Type B pancreatic cell (in vitro differentiated cells): ENCODE measurements at places on chromosomes 3 and 15. TPM values are rescaled to one million over a fixed set of nuclear protein-coding genes. Genes with fewer than 3 reads are reported as not detected.

DNA sequence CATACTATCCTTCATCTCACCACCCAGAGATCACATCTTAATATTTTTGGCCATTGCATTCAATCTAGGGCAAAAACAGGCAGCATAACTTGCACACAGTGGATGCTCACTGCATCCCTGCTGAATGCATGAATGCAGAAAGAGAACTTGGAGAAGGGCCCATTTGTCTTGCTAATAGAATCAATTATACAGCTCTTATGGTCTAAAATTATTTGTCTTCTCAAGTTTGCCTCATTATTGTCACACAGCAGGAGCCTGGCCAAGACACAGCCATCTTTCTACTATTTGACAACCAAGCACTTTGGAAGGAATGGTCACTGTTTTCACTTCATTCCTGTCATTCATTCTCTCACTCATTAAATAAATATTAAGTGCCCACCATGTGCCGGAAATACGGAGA is 1.2 kb upstream of the ARHGEF26 start:
- H3K27me3 ChIP-seq, result peaks cover 28% of the 10 kb centered on the region
- H3K4me1 ChIP-seq, result peaks cover 27% of the 10 kb centered on the region
- H3K4me3 ChIP-seq, result peak overlapping the region; percentile 89
- no peaks in the 10 kb centered on the region for H3K36me3 ChIP-seq
- no peak overlapping the region for H3K27ac ChIP-seq

GRCh38 chr15:38503496-38503895 is 49.6 kb downstream of the FAM98B start:
- H3K4me3 ChIP-seq, result no peak overlapping the region
- H3K27ac ChIP-seq, result no peak overlapping the region
- no peaks in the 10 kb centered on the region for H3K36me3 ChIP-seq

Gene TRH
- total RNA-seq, result 0.74 and 5.3 TPM in 2 replicates

GRCh38 chr3:58837856-58838255 is 171.3 kb upstream of the FAM3D start:
- no peak for DNase-seq
- peaks cover 5% of the 10 kb centered on the region for H3K4me1 ChIP-seq
- no peaks in the 10 kb centered on the region for H3K27me3 ChIP-seq
- H3K27ac ChIP-seq, result no peak overlapping the region
- no peak overlapping the region for H3K4me3 ChIP-seq
- H3K36me3 ChIP-seq, result no peaks in the 10 kb centered on the region

GRCh38 chr3:123339302-123339701 is 109.6 kb downstream of the ADCY5 start:
- H3K27ac ChIP-seq, result no peak overlapping the region
- DNase-seq, result no peak
- H3K27me3 ChIP-seq, result no peaks in the 10 kb centered on the region

Gene CLRN1
- total RNA-seq, result not detected in 2 replicates

Gene NMNAT3
- 7.1 and 9.1 TPM in 2 replicates for total RNA-seq

Gene C3orf49
- not detected in 2 replicates for total RNA-seq
